CD4-positive, alpha-beta T cell treated with Interleukin-4 for 1 hour (primary cell): ENCODE measurements at places on chromosomes 7 and 10.

DNA sequence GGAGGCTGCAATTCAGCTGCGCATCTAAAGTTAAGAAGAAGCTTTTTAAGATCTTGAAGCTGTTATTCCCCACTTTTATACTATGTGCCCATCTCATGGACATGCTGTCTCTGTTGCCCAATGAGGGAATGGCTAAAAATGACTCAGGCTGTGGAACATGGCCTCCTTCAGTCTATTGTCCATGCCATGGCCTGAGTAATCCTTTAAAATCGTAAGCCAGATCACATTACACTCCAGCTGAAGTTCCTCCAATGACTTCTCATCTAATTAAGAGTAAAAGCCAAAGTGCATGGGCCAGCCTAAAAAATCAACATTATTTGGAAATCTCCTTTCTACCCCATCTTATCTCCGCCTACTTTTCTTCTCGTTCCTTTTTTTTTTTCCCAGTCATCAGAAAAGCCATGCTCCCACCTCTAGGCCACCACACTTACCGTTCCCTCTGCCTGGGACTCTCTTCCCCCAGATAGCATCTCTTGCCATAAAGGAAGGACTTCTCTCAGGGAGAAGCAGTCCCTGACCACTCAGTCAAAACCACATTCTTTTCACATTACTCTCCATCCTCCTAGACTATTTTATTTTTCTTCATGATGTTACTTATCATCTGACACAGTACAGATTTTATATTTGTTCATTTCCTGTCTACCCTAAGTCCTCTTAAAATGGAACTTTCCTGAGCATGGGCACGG is 337.4 kb downstream of the PRPF18 start:
- DNase-seq = no peak

- no peak for DNase-seq
Observed at GRCh38 chr10:44558521-44558920, 173.6 kb upstream of the CXCL12 start.

DNA sequence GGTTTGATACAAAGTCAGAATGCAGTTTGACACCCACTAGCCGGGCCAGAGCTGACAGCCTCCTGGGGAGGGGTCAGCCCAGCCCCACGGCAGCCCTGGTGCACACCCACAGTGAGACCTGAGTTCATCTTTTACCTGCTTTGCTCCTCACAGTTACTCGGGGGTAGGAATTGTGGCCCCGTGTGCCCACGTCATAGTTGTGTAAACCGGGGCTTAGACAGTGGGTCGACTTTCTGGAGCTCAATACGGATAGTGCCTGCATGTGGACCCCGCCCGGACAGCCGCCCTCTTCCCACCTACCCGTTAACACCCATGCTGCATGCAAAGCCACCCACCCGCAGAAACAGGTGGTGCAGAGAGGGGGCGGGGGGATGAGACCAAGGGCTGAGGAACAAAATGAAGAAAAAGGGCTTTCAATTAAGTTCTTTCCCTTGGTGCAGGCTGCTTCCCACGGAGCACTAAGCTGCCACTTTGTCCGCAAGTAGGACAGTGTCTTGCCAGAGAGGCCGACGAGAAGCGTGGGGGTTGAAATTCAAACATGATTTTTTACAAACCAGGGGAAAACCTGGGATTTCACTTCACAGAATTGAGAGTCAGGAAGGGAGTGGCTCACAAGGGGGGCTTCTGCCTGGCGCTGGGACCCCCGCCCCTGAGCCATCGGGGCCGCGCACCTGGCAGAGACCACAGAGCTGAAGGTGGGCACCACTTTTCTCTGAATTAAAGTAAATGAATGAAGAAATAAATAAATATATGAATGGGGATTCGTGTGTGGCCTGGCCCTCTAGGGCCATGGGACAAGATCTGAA is 24.6 kb upstream of the FOXL3 start:
- no peak for DNase-seq

DNA sequence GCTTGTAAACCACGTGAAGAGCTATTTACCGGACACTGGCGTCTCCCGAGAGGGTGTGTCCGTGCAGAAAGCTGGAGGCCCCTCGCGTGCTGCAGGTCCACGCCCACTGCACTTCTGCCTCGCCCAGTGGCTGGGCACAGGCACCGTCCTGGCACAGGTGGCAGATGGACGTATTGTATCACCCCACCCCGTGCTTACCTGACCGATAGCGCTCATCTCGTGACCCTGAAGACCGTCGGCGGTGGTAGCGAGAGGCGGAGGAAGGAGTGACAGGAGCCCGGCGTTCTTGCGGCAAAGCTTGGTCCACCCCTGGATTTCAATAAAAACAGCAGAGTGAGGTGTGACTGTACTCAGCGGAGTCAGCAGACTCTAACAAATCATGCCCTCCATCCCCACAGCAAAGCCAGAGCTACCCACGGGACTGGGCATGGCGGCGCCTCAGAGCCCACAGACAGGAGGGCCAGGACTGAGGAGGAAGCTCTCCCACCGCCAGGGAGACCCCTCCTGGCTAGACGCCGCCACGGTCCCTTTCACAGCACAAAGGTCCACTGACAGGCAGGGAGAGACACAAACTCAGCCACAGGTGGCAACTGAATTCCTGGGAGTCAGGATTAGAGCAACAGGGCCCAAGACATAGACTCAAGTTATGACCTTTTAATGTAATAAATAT is 217.1 kb downstream of the DIP2C start:
- DNase-seq = no peak

DNA sequence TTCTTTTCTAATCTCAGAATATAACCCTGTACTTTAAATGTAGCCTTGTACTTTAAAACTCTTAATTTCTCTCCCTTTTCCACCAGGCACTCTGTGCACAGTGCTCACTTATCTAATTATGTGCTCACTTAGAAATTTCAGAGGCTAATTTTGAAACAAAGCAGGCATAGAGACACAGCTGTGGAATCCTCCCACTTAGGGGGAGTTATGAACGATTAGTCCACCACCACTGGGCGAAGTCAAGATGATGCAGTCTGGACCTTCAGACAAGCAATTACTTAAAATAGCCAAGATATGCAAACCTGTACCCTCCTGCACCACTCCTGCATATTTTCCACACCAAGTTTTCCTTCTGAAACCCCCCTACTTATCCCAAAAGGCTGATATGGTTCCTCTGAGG is 143.0 kb downstream of the STK31 start:
- DNase-seq = no peak

DNA sequence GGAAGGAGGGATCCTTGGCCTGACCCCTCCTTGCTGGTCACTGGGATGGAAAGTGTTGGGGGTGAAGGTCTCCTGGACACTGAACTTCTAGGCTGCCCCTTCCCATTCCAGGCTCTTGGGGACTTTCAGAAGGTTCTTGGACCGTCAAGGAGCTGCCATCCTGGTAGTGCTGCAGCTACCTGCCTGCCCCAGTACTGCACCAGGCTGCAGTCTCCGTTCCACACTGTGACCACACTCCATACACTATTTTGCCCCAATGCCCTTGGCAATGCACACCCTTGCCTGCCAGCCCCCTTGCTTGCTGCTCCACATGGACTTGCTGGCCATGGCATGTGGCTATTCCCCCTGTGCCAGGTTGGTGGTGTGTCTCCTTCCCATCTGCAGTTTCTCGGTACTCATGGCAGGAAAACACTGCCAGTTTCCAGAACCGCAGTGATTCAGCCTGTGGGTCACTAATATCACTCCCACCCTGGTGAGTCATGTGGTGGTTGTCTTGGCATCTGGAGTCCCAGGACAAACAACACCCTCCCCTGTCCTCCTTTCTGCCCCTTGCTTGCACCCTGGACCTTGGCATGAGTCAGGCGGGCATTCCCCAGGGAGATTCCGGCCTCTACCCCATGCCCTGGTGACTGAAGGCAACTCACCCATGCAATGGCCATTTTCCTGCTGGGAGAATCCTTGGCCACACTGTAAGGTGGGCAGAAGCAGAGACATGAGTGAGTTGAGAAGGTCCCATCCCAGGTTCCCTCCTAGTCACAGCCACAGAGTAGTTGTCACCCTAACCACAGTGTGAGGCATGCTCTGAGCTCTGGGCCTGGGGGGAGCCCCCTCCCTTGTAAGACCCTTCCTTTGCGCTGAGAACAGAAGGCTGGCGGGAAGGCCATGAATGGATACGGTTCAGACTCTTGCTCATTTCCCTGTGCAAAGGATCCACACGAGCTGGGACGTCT is 32.8 kb downstream of the GOLGA7B start:
- no peak for DNase-seq

DNA sequence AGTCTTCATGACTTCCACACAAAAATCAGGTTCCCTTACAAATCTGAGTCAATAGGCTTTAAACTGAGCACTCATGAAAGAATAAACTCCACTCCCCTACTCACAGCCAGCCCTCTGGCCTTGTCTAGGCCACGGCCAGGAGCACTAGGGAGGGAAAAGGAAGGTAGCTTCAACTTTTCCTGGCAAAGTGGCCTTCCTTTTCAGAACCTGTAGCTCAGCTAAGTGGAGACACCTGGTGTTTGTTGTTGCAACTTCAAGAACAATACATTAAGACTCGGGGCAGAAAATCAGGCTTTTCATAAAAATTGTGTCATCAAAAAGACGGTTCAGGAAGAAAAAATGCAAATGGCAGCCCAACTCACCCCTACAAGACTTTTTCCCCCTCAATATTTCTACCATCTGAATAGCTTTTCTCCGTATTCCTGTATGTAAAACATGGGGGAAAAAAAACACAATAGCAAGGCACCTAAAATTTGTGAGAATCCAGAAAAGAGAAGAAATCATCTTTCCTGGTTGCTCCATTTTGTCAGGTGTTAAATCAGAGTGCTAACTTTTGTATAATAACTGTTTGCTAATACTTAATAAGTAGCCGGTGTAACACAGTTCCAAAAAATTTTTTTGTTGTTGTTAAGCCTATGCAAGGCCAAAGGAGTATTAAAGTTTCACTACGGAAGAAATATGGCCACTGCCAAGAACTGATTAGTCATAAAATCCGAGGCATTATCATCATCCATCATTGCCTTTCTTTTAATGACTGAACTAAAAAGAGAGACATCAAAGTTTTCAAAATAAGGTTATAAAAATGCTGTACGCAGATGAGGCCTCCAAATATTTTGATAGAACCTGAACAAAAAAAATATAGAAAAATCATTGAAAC is 66.2 kb upstream of the ARID5B start:
- DNase-seq = no peak

GRCh38 chr7:78232806-78233205 is 434.2 kb downstream of the PHTF2 start:
- no peak for DNase-seq

DNA sequence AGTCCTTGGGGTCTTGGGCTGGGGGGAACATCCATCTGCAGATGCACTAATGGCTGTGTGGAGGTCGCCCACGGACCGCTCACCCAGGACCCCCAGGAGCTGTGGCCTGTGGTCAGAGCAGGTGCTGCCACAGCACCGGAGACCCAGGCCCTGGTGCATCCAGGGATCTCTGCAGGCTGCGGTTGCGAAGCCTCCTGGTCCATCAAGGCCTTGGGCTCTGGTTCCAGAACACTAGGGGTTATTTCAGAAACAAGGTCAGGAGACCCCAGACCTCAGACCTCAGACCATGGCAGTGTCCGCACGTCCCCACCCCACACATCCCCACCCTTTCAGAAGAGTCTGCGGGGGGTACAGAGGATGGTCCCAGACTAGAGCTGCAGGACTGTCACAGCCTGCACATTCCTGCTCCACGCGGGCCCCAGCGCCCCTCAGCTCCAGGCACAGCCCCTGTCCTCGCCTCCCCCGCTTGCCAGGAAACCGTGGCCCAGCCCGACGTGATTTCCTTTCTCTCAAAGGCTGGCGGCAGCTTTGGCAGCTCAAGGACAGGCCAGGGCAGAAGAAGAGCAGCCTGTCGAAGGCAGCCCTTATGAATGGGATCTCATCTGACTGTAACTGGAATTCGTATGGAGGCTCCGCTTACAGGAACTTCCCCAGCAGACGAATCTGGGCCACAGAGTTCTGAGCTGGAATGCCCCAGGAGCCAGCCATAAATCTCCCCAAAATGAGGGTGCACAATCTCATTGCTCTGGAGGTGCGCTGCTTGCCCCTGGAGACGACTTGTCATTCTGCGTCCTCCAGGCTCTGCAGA is 136.2 kb upstream of the RET start:
- no peak for DNase-seq

DNA sequence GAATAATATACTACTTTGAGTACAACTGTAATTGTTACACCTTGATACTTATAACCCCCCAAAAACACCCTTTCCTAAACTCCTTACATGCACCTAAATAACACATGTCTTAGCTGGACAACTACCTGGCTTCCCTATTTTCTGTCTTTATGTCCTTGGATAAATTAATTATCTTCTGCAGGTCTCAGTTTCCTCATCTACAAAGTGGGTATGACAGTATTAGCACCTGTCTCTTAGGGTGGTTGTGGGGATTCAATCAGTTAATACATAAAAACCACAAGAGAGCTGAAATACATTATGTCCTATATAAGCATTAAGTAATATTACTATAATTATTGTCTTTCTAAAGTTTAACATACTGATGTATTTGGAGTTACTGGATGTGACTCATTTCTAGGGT is 10.8 kb downstream of the STEAP2 start:
- no peak for DNase-seq

GRCh38 chr7:95269640-95270039 is 54.7 kb downstream of the PON1 start:
- no peak for DNase-seq

- no peak for DNase-seq
Observed at GRCh38 chr10:15783941-15784636, 64.4 kb upstream of the ITGA8 start.

DNA sequence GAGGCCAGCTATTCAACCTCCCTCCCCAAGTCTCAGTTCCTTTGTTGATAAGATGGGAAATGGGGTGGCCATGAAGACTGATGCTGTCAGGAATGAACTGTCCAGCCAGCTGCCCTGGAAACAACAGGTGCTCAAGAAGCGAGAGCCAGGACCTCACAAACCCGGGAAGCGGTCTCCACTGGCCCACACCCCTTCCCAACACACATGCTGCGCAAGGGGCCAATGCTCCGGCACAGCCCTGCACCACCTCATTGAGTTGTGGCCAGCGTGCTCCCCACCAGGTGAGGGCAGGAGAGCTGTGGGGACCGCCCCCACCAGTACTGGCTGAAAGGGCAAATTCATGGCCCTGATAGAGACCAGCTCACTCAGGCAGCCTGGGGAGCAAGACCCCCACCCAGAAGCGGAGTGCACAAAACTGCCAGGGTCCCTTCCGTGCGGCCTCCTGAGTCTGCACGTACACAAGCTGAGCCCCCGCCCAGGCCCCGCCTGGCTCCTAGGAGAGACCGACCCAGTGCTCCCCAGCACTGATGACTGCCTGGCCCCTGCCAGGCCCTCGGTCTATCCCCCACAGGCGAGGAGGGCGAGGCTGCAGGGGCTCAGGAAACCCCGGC is 216.6 kb downstream of the MAD1L1 start:
- DNase-seq = no peak

DNA sequence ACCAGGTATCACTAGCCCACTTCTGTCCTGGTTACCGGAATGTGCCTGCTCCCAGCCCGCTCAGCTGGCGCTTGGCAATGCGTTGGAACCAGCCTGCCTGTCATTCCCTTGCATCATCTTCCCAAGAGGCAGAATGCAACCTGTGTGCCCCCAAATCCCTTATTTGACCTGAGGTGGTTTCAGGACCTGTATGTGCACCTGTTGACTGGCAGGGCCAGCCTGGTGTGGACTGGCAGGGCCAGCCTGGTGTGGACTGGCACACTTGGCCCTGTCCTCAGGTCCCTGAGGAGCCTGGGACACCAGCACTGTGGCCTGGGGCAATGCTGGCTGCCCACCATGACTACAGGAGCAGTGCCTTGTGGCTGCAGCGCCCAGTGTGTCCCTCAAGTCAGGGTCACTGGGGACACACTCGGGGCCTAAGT is 38.2 kb downstream of the ZNF467 start:
- DNase-seq = no peak

GRCh38 chr7:24123076-24123475 is 160.9 kb upstream of the NPY start:
- DNase-seq = no peak
